ENCODE measurements at places on chromosomes 1 and 21.

DNA sequence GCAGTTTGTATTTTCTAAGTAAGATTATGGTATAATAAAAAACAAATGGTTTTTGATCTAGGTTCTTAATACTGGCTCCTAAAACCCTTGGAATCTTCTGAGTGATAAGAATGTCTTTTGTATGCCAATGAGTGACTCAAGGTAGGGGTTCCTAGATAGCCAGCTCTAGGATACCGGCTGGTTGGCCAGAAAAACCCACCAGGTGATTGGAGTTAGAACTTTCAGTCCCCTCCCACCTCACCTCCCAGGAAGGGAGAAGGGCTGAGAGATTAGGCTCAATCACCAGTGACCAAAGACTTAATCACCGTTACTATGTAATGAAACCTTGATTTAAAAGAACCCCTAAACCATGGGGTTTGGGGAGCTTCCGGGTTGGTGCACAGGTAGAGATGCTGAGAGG lies 8.7 kb upstream of the BRDT start:
- no peaks in the 10 kb centered on the region for H3K4me1 ChIP-seq
- no peaks in the 10 kb centered on the region for H3K27me3 ChIP-seq
- DNase-seq: no peak
- H3K27ac ChIP-seq: no peak overlapping the region

- H3K36me3 ChIP-seq: no peaks in the 10 kb centered on the region
- no peak for DNase-seq
- peaks cover under 1% of the 10 kb centered on the region for H3K4me1 ChIP-seq
- H3K27ac ChIP-seq: no peak overlapping the region
- no peaks in the 10 kb centered on the region for H3K27me3 ChIP-seq
- H3K4me3 ChIP-seq: no peak overlapping the region
Measured at GRCh38 chr1:109786531-109787021, 22.9 kb upstream of the EPS8L3 start.

GRCh38 chr1:176612791-176613190 lies 149.8 kb downstream of the PAPPA2 start:
- no peak for DNase-seq
- H3K4me3 ChIP-seq: no peak overlapping the region
- H3K36me3 ChIP-seq: no peaks in the 10 kb centered on the region
- H3K4me1 ChIP-seq: no peaks in the 10 kb centered on the region

DNA sequence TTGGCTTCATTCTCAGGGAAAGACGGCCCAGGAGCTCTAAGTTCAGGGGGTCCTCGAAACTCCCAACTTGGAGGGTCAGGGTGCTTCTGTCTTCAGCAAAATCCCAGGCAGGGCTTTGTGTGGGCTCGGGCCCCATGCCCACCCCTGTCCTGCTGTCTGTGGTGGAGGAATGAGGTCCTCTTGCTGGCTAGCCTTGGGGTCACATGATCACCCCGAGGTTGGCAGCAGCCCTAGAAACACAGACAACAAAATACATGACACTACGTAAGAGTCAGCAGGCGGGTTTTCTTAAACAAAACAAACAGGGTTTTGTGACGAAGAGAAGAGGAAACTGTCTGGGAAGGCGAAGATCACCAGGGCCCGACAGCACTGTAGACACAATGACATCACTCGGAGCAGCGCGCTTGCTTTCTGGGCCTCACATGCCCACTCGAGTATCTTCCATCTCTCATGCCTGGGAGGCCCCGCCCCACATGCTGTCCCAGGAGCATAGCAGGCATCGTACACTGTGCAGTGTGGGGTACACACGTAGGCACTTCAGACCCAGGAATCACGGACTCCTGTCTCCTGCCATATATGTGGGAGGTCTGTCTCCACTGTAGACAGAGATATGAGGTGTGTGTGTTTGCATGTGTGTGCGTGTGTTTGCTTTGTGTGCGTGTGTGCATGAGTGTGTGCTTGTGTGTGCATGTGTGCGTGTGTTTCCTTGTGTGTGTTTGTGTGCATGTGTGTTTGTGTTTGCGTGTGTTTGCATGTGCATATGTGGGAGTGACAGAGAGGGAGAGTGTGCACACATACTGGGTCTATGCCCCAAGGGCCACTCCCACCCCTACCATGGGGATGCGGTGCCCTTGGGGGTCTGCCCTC lies 94.7 kb downstream of the SIK1 start:
- no peak overlapping the region for H3K4me3 ChIP-seq
- DNase-seq: no peak
- H3K36me3 ChIP-seq: no peaks in the 10 kb centered on the region
- H3K27me3 ChIP-seq: no peaks in the 10 kb centered on the region
- no peak overlapping the region for H3K27ac ChIP-seq

- H3K4me1 ChIP-seq: no peaks in the 10 kb centered on the region
- DNase-seq: no peak
- H3K36me3 ChIP-seq: no peaks in the 10 kb centered on the region
- no peaks in the 10 kb centered on the region for H3K27me3 ChIP-seq
- H3K4me3 ChIP-seq: no peak overlapping the region
- no peak overlapping the region for H3K27ac ChIP-seq
Measured at GRCh38 chr1:17148950-17149608, 29.8 kb upstream of the PADI2 start.

DNA sequence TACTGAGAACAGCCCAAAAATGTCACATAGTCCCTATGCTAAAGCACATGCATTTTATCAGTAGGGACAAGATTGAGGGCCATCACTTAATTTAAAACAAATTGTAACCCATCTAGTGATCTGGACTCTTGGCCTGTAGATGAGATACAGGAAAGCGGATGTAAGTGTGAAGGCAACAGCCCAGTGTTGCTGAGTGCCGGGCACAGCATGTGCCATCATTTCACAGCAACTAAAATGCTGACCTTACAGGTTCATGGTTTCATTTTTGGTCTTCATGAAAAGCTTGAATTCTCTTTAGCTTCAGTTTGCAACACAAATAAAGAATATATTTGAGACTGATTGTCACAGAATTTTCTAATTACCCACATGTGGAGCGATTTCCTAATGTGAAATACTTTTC lies 5.8 kb downstream of the COG2 start:
- no peaks in the 10 kb centered on the region for H3K27me3 ChIP-seq
- H3K4me1 ChIP-seq: peaks cover 6% of the 10 kb centered on the region
- H3K36me3 ChIP-seq: no peaks in the 10 kb centered on the region
- H3K4me3 ChIP-seq: no peak overlapping the region

- H3K27ac ChIP-seq: no peak overlapping the region
- H3K27me3 ChIP-seq: no peaks in the 10 kb centered on the region
- no peak for DNase-seq
- H3K36me3 ChIP-seq: no peaks in the 10 kb centered on the region
Measured at GRCh38 chr1:20834780-20835179, 47.7 kb upstream of the HP1BP3 start.

DNA sequence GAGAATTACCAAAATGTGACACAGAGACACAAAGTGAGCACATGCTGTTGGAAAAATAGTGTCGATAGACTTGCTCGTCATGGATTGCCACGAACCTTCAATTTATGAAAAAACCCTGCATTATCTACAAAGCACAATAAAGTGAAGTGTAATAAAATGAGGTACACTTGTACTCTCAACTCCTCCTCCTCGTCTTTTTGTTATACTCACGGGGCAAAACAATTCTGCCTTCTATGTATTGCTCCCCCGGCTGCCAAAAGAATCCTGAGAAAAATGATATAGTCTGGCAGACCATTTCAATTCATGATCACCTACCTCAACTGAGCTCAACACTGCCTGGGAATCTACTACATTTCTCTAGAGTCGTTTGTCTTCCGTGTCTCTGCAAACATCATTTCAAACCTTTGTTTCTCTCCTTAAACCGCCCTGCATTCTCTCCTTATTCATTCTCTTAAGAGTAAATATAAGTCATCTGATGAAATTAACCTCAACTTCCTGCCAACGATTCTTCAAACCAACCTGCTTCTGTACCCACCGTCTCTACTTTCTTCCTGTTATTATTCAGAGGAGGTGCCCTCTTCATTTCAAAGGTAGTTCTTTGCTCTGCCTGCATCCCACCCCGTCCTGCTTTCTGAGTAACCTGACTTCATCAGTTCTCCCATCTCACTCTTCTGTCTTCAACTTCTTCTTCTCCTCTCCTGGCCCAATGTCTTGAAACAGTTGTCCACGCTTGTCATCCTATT lies 12.9 kb upstream of the IL19 start:
- no peak overlapping the region for H3K27ac ChIP-seq
- no peak for DNase-seq
- H3K36me3 ChIP-seq: no peaks in the 10 kb centered on the region
- H3K27me3 ChIP-seq: no peaks in the 10 kb centered on the region
- H3K4me1 ChIP-seq: no peaks in the 10 kb centered on the region
- H3K4me3 ChIP-seq: no peak overlapping the region

GRCh38 chr1:2255420-2256369 lies 27.6 kb downstream of the SKI start:
- H3K27ac ChIP-seq: peak overlapping the region; percentile 36
- H3K4me3 ChIP-seq: no peak overlapping the region
- H3K4me1 ChIP-seq: no peaks in the 10 kb centered on the region
- H3K27me3 ChIP-seq: no peaks in the 10 kb centered on the region

DNA sequence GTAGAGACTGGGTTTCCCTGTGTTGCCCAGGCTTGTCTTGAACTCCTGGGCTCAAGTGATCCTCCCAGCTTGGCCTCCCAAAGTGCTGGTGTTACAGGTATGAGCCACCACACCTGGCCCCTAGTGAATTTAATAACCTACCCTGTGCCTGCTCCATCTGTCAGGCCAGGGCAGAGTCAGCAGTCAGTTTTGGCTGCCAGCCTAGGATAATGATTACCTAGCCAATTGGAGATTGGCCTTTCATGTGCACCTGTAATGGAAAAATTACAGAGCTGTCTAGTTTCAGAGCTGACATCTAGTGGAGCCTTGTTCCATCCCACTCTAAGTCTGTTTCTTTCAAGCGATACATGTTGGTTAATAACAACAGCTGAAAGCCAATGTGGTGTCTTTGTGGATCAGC lies 92.0 kb downstream of the DIRAS3 start:
- H3K4me1 ChIP-seq: no peaks in the 10 kb centered on the region
- H3K27me3 ChIP-seq: no peaks in the 10 kb centered on the region

DNA sequence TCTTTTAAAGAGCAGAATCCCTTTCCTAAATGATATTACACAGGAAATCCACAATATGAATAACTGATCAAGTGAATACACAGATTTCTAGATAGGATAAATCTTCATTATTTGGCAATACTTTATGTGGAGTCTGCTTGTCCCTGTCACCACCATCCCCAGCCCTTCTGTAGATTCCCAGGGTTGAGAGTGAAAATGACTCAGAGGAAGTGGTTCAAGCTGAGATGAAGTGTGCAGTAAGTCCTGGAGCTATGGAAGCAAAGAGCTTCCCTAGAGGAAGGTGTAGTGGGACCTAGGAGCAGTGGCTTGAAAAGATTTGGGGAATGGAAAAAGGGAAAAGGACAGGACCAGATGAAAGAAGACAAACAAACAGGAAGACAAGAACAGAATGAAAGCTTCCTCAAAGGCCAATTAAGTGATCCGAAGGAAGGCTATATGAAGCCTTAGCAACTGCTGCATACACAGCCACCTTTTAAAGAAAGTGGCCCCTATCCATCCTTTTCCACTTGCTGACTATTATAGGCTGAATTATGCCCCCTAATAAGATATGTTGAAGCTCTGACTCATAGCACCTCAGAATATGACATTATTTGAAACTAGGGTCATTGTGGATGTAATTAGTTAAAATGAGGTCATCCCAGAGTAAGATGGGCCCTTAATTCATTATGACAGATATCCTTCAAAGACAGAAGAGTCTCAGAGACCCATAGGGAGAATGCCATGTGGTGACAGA lies 96.5 kb upstream of the CAMK1G start:
- H3K27me3 ChIP-seq: no peaks in the 10 kb centered on the region
- H3K4me1 ChIP-seq: no peaks in the 10 kb centered on the region
- H3K36me3 ChIP-seq: no peaks in the 10 kb centered on the region
- DNase-seq: no peak
- no peak overlapping the region for H3K27ac ChIP-seq

DNA sequence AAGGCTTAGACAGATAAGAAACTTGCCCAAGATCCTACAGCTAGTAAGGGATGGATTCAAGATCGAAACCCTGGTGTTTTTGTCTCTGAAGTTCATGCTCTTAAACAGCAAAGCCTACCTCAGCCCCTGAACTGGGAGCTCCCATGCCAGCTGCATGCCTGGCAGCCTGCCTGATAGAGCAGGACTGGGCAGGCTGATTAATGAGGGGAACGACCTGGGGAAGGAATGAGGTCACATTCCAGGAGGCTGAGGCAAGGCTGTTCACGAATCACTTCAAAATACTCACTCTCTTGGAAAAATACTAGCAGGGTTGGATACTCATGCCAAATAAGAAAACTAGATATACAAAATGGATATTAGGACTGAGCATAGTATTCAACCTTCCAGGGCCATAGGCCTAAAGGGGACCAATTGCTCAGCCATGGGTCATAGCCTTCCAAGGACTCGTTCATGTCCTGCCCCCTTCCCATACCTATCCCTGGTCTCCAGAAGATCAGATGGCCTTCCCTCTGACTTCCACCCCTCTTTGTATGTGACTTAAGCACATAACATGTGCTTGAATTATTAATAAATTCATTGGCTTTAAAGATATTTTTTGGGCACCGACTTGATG lies 15.6 kb upstream of the TACSTD2 start:
- no peak overlapping the region for H3K4me3 ChIP-seq
- H3K27ac ChIP-seq: no peak overlapping the region
- no peak for DNase-seq
- no peaks in the 10 kb centered on the region for H3K4me1 ChIP-seq
- no peaks in the 10 kb centered on the region for H3K27me3 ChIP-seq

- H3K27me3 ChIP-seq: no peaks in the 10 kb centered on the region
- DNase-seq: no peak
- H3K4me3 ChIP-seq: no peak overlapping the region
- H3K4me1 ChIP-seq: no peaks in the 10 kb centered on the region
- H3K27ac ChIP-seq: no peak overlapping the region
Measured at GRCh38 chr1:109266965-109267364, 16.0 kb downstream of the PSRC1 start.

DNA sequence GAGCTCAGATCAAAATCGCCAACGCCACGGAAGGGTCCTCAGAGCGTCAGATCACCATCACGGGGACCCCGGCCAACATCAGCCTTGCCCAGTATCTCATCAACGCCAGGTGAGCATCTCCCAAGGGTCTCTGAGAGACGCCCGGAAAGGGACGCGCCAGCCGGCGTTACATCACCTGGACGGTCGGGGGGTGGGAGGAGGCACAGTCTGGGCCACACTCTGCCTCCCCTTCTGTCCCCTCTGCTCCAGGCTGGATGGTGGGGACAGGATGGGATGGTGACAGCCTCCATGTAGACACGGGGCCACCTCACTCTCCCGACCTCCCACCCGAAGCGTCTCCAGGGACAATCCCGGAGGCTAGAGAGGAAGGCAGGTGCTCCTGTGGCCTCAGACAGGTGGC lies 41.5 kb upstream of the COL6A1 start:
- H3K4me1 ChIP-seq: no peaks in the 10 kb centered on the region
- no peaks in the 10 kb centered on the region for H3K36me3 ChIP-seq
- no peak for DNase-seq
- H3K27me3 ChIP-seq: no peaks in the 10 kb centered on the region
- H3K4me3 ChIP-seq: no peak overlapping the region

GRCh38 chr1:150464422-150464826 lies 22.8 kb upstream of the TARS2 start:
- peaks cover 7% of the 10 kb centered on the region for H3K36me3 ChIP-seq
- H3K4me1 ChIP-seq: no peaks in the 10 kb centered on the region
- H3K27me3 ChIP-seq: no peaks in the 10 kb centered on the region
- peak; percentile 84 for DNase-seq
- no peak overlapping the region for H3K27ac ChIP-seq

All from H1 (cell line).